ENCODE measurements at places on chromosomes 13 and 19. TPM values are rescaled to one million over a fixed set of nuclear protein-coding genes. Genes with fewer than 3 reads are reported as not detected.

The NXNL1 gene
- total RNA-seq, result 0.59 TPM

The IL12RB1 gene
- total RNA-seq, result 0.35 TPM

- no peak for DNase-seq
These were observed 49.5 kb downstream of the COL4A1 start for GRCh38 chr13:110257408-110257807.

The CYP4F3 gene
- total RNA-seq, result 1.00 TPM

DNA sequence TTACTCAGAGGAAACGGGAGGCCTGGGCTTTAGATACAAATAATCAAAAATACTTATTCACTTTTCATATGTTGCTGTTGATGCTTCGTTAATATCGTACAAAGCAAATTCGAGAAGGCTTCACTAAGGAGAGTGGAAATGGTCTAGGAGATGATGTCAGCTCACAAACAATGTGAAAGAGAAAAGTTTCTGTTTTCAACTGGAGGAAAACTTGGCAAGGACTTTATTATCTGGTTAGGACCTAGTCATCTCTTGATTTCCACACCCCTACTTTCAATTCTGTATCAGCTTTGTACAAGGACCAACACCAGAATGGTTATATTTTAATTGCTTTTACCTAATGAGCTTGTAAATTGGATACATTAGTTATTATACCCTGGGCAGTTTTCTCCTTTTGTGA is 88.0 kb downstream of the SLC10A2 start:
- DNase-seq, result no peak

Data from cardiac septum (tissue), 1 donor.